Calu3 (cell line): ENCODE measurements at places on chromosomes 6 and 20.
A peak's percentile ranks its signal among the peaks of the same experiment; 100 is the strongest.

DNA sequence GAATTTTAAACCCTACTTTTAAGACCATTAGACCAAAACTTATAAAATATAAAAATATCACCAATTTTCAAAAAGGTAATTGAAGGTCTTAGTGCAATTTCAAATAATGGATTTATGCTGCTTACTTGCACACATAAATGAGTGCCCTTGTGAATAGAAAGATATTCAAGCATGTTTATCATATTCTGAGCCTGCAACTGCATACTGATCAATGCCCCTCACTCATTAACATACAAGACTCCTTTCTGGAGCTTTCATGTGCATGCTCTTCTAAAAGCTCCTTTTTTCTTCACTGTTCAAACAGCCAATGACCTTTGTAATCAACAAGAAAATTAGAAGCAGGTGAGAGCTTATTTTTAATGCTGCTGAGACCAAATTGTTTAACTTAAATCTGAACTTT is 1139.3 kb downstream of the HACE1 start:
- DNase-seq = no peak

- no peak for DNase-seq
Observed at GRCh38 chr6:87905101-87905641, 142.5 kb upstream of the SPACA1 start.

- peak; percentile 43 for DNase-seq
Observed at GRCh38 chr6:63636518-63637021, 968 bp downstream of the PHF3 start.

DNA sequence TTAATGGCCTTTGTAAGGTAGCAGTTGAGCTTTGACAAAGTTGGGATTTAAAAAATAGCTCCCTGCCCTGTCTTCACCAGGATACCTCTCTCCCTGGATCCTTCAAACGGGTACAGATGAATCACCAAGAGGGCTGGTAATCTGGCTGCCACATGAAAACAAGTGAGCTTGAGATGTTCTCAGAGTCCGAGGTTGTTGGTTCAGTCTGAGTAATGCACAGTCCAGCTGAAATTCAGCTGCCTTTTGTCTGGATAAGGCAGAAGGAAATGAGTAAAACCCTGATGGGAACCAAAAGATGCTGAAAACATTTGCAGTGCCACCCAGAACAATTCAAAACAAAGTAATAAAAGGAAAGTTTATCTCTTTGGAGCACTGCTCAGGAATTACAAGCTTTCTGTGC is 86.8 kb downstream of the GJA1 start:
- no peak for DNase-seq

GRCh38 chr6:116536216-116536621 is 9.3 kb downstream of the TRAPPC3L start:
- DNase-seq = peak; percentile 28

DNA sequence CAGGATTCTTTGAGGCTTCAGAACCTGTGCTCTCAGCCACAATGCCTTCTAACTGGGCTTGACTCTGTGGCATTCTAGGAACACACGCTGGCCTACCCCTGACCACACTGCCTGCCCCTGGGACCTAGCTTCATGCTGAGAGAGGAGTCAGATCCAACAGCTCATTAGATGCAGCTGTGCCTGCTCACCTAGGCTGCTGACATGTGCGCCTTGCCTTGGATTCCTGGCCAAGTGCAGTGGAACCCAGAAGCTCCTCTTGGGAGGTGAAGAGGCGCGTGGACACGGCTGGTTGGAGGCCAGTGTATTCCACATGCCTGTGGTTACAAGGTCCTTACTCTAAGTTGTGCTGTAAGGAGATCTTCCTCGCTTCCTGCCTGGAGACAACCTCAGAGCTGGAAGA is 24.7 kb upstream of the KCNK16 start:
- DNase-seq = no peak

- no peak for DNase-seq
Observed at GRCh38 chr6:138103871-138104270, 3.3 kb downstream of the PERP start.

DNA sequence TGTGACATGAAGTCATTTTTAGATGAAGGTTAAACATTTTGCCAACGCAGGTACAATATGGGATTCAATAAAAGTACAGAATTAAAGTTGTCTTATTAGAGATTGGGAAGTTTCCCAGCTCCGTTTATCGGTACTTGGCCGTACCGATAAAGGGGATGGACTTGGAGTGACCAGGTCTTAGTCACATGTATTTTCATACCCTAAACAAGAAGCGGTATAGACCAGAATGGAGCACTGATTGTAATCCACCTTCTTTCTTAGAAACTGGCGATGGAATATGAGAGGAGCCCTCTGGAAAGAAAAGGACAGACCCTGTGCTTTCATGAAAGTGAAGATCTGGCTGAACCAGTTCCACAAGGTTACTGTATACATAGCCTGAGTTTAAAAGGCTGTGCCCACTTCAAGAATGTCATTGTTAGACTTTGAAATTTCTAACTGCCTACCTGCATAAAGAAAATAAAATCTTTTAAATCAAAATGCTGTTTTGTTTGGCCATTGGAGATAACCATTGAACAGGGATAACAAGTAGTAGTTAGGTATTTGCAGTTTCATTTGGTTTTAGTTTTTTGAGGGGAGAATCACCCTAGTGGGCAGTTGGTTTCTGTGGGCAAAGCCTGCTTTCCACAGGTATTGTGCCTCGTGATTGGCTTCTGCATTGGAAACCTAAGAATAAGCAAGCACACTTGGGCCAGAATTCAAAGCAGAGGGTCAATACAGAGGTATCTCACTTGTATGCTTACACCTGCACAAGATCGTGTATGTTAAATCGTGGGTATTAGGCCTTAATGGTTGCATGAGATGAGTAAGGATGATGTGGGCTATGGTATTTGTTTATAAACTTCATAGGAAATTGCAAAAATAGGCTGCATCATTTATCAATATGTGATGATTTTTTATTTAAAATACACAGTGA is 11.2 kb upstream of the ZNFX1 start:
- peak; percentile 72 for DNase-seq

DNA sequence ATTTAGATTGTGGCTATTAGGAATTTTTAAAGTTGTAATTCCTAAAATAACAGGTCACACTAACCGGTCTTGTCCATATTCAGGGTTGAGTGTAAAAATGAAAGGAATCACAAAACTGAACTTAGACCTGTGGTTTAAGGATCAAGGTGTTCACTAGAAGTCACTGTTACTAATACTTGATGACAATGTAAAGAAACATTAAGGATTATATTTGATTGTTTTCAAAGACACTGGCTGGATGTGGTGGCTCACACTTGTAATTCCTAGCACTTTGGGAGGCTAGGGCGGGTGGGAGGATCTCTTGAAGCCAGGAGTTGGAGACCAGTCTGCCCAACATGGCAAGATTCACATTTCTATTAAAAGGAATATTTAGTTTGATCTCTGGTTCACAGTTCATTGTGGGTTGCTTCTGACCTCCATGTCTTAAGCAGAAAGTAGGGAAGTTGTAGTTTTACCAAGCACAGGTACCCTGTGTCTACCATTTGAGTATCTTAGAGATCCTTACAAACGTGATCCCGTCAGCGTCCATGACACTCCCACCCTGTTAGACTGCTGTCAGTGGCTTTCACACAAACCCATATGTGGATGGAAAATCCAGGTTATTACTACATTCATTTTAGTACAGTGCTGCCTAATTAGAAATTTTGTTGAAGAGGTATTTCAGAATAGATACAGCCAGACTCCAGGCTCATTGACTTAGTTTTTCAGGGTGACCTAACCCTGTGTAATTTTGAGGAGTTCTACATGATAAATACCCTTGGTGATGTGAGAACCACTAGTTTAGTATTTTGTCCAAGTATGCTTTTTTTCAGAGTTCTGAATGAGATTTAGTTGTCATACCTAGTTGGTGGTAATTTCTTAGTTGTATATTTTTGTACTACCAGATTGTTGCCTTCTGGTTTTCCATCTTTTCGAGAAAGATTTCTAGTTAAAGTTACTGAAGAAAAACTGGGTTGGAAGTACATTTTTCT is 10.2 kb downstream of the SRSF3 start:
- DNase-seq = no peak

- no peak for DNase-seq
Observed at GRCh38 chr6:38684237-38684636, 18.7 kb downstream of the GLO1 start.

DNA sequence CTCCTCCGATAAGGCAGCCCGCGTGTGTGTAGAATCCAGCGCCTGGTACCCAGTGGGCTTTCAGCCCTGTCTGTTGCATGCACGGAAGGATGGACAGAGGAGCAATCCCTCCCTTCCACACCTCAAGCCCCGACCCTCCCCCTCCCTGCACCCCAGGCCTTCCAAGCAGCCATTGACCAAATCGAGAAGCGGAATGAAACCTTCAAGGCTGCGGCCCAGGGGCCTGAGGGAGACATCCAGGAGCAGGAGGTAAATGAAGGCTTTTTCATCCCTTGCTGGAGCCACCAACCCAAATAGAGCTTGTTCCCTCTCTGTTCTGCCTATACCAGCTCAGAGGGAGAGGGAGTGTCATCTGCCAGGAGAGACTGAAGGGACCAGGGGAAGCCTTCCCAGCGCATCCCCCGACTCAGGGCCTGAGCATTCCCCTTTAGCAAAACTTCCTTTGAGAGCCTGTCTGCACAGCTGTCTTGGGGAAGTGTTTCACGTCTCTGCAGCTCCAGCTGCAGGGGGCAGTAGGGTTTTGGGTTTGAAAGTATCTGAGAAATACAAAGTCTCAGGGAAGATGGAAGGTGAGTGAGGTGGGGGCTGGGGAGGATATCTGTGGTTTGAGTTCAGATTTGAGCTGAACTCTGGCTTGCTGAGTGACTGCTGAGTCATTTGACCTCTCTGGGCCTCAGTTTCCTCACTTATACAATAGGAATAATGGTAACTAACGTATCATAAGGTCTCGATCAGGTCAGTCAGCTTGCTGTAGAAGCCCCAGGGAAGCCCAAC is 16.1 kb downstream of the FGD2 start:
- peak; percentile 82 for DNase-seq
